ENCODE measurements at places on chromosomes 5 and 9. TPM values are rescaled to one million over a fixed set of nuclear protein-coding genes. Genes with fewer than 3 reads are reported as not detected.
A peak's percentile ranks its signal among the peaks of the same experiment; 100 is the strongest.

Gene CD180
- total RNA-seq, result not detected

- no peak for DNase-seq
Observed at GRCh38 chr5:162801235-162801634, 636.2 kb upstream of the CCNG1 start.

Gene IL7R
- 41.7 TPM for total RNA-seq

Gene CNTNAP3
- total RNA-seq, result not detected

- DNase-seq, result no peak
Observed at GRCh38 chr9:83387401-83388185, 150.6 kb downstream of the FRMD3 start.

DNA sequence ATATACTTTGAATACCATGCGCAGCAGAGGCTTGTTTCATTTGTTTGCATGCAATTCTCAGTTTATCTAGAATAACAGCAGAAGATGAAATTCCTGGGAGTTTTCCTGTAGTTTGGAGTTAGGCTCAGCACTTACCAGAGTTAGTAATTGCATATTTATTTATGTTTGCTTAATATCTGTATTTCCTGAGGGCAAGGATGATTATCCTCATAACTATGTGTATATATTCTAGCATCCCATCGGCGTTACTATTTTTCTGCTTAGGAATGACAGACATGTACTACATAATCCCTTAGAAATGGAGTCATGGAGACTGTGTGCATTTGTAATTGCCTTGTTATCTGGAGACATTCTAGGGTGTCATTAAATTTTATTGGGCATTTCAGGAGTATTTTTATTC, 1184.8 kb downstream of the DTWD2 start:
- DNase-seq, result peak; percentile 91

Gene LAMC3
- total RNA-seq, result not detected

- no peak for DNase-seq
Observed at GRCh38 chr9:127686461-127687393, 20.1 kb upstream of the CFAP157 start.

GRCh38 chr5:131109540-131110255, 55.4 kb downstream of the HINT1 start:
- DNase-seq, result peak; percentile 33

Gene STC2
- total RNA-seq, result 81.7 TPM

Gene CHD1
- 21.2 TPM for total RNA-seq

- DNase-seq, result no peak
Observed at GRCh38 chr9:109224751-109225150, 57.7 kb upstream of the FRRS1L start.

GRCh38 chr9:81052846-81053245, 636.5 kb downstream of the TLE1 start:
- no peak for DNase-seq

Gene SPATA31D4
- not detected for total RNA-seq

DNA sequence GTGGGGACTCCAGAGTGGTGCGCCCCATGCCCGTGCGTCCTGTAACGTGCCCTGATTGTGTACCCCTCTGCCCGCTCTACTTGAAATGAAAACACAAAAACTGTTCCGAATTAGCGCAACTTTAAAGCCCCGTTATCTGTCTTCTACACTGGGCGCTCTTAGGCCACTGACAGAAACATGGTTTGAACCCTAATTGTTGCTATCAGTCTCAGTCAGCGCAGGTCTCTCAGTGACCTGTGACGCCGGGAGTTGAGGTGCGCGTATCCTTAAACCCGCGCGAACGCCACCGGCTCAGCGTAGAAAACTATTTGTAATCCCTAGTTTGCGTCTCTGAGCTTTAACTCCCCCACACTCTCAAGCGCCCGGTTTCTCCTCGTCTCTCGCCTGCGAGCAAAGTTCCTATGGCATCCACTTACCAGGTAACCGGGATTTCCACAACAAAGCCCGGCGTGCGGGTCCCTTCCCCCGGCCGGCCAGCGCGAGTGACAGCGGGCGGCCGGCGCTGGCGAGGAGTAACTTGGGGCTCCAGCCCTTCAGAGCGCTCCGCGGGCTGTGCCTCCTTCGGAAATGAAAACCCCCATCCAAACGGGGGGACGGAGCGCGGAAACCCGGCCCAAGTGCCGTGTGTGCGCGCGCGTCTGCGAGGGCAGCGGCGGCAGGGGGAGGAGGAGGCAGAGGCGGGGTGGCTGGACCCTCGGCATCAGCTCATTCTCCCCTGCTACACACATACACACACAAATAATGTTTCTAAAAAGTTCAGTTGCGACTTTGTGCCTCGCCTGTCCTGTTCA, 668 bp downstream of the GLIS3 start:
- DNase-seq, result peak; percentile 39

GRCh38 chr5:151258201-151258611, 5.2 kb downstream of the GM2A start:
- no peak for DNase-seq

- DNase-seq, result no peak
Observed at GRCh38 chr5:160280384-160281095, 31.8 kb downstream of the CCNJL start.

- DNase-seq, result no peak
Observed at GRCh38 chr5:145981589-145982571, 45.5 kb downstream of the SH3RF2 start.

- DNase-seq, result no peak
Observed at GRCh38 chr9:124768334-124768733, 2.8 kb downstream of the NR6A1 start.

DNA sequence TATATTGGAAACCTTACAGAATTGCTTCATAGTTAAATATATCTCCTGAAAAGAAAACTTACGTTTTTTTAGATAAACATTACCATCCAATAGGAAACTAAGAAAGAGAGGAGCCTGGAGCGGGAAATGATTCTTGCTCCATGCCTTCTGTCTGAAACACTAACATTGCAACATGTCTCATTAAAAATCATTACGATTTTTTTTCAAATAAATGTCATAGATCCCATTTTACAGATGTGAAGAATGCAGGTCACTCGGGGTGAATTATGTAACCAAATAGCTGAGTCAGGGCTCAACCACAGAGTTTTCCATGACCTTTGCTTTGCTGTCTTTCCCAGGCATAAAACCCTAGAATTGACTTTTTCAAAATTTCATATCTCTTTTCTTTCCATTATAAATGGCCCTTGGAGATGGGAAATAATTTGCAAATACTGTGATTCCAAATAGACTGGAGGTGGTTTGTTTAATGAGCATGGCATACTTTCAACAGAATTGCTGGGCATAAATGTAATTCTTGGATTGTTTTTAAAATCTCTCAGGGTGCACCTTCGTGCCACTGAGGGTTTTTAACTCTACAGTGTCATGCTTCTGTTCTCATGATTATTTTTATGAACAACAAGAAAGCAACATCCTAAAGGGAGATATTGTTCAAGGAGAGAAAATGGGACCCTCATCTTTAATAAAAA, 302.8 kb downstream of the EBF1 start:
- no peak for DNase-seq

Gene CDC20B
- total RNA-seq, result 0.18 TPM

DNA sequence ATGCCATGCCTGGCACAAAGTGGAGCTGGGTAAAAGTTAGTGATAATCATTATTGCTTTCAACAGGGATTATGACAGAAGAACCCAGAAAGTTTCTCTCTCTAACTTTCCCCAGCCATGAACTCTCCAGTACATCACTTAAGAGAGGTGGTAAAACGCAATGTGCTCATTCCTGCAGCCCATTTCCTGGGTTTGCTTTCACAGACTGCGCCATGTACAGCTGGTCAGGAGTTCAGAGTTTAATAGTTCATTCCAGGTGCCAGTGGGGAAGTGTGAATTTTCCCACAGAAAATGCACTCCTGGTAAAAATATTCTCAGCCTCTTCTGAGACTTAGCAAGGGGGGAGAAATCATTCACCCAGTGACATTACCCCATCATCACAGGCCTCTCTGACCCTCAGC, 35.5 kb downstream of the ADAM19 start:
- no peak for DNase-seq

DNA sequence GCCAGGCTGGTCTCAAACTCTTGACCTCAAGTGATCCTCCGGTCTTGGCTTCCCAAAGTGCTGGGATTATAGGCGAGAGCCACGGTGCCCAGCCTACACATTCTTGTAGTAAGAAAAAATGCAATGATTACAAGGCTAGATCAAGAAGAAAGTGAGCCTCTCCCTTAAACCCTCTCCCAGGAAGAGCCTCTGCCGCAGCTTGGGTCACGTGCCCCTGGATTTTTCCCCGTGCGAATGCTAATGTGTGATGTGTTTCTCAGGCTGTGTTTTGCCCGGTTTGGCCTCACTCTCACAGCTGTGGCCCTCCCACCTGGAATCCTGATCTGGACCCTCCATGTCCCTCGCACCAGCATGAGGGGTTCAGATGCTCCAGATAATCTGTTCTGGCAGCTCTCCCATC, 6.9 kb downstream of the PLPP7 start:
- no peak for DNase-seq

GRCh38 chr5:143542798-143543144, 139.3 kb upstream of the NR3C1 start:
- DNase-seq, result no peak

Gene PPP3R2
- total RNA-seq, result not detected

- DNase-seq, result no peak
Observed at GRCh38 chr5:169656125-169656901, 19.2 kb downstream of the DOCK2 start.

DNA sequence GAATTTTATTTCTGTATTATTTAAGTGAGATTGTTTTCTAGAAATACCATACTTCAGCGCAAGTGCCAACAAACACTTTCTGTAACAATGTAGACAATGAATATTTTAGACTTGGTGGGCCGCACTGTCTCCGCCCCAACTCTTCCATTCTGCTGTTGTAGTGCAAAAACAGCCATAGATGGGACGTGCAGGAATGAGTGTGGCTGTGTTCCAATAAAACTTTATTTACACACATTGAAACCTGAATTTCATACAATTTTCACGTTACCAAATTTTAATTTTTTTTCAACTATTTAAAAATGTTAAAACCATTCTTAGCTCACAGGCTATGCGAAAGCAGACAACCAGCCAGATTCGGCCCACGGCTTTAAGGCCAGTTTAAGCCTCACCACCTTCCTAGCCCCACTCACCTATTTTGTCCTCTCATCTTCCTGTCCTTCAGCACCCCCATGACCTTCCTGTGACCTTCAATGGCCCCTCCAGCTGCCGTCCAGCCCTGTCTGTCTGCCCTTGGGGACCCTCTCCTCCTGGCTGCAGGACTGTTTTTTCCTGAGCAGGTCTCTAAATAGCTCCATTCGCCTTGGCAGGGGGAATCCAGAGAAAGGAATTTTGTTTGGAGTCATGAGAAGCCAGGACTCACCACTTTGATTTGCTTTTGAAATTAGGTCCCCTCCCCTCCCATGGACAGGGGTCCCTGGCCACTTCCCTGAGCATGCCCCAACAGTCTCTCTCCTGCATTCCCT, 11.2 kb upstream of the ANXA6 start:
- no peak for DNase-seq

Gene PALM2AKAP2
- 22.8 TPM for total RNA-seq

DNA sequence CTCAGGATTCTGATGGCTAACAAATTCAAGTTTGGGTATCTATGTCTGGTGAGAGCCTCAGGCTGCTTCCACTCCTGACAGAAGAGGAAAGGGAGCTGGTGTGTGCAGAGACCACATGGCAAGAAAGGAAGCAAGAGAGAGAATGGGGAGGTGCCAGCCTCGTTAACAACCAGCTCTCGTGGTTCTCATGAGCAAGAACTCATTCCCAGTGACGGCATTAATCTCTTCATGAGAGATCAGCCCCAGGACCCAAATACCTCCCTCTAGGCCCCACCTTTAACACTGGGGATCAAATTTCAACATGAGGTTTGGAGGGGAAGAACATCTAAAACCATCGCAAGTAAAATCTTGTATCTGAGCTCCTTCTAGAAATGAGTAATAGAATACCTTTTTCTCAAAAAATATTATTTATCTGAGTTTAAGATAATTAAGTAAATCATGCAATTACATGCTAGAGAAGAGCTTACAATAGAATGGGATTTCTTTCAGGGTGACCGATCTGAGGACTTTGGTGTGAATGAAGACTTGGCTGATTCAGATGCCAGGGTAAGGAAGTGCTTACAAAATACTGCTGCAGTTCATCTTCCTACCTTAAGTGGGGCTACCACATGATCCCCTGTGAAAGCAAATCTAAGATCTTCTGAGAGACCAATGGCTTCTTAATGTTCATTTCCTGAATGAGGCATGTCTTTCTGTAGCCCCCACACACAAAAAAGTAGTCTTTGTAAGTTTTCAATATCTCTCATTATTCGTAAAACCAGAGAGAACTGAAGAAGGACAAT, 11.5 kb downstream of the ANXA1 start:
- DNase-seq, result no peak

Measured in HFFc6 (cell line).